SJCRH30 (cell line): ENCODE measurements at places on chromosomes 4 and X.

DNA sequence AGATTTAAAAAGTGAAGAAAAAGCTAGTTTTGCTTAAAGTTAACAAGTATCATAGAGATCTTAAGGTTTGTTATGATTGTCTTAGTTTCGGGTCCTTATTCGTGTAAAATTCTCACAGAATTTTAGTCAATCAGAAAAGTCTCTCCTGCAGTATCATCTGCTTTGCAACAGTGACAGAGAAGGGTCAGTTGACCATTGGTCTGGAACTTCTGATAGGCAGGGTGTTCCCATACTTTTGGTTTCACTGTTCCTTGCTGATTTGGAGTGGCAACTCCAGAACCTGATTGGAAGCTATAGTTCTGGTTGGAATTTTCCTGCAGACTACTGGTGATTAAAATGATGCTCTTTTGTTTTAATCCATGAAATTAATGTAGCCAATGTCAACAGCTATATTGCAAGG lies 1.8 kb downstream of the IL15 start:
- no peak for DNase-seq

GRCh38 chrX:32421266-32421665 lies 790.1 kb downstream of the DMD start:
- DNase-seq = no peak

GRCh38 chr4:158169506-158169905 lies 3.3 kb downstream of the GASK1B start:
- DNase-seq = peak; percentile 17

DNA sequence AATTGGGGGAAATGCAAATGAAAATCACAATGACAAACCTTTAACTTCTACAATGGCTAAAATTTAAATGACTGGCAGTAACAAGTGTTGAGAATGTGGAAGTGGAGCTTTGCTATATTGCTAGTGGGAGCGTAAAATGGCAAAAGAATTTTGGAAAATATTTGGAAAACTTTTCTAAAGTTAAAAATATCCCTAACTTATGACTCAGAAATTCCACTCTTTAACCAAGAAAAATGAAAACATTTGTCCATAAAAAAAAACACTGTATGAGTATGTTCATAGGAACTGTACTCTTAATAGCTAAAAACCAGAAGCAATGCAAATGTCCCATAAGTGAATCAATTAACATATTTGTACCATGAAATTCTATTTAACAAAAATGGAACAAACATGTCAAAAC lies 3.6 kb downstream of the TBCK start:
- DNase-seq = peak; percentile 29

DNA sequence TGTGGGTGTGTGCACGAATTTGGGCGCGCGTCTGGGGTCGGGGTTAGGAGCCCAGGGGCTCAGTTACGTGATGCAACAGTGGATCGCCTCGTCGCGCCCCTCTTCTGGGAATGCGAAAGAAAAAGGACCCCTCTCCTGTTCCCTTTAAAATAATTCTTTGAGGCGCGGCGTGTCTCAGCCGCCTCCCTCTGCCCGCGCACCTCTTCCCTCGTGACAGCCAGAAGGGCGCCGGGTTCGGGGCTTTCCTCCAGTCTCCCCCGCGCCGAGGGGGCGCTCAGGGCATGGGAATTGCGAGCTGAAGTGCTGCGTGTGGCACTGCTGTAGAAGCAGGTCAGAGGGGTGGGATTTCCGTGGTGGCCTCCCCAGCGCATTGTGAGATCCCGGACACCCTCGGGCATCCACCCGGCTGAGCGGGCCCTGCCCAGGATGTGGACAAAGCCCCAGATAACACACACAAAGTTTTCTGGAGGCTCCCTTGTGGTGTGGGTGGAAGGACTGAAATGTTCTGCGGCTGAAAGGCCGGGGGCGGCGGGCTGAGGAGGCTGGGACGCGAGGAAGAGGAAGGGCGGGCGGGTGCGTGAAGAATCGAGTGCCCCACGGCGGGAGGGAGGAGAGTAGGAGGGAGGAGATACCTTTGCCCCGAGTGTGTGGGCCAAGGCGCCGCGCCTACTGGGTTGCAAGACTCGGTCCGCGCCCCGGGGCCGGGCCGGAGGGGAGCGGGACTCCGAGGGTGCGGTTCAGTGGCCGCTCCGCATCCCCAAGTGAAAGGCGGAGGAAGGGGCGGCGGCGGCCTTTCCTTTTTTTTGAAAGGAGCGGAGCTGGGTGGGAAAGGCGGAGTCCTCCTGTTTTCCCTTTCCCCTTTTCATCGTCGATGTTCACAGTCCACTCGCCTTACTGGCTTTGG lies 752 bp downstream of the SEPTIN11 start:
- DNase-seq = peak; percentile 82

- DNase-seq = no peak
These were observed 31.0 kb downstream of the CC2D2A start for GRCh38 chr4:15500701-15501100.

- no peak for DNase-seq
These were observed 412.0 kb upstream of the NR3C2 start for GRCh38 chr4:148854203-148854602.

GRCh38 chr4:81723927-81724587 lies 252.3 kb upstream of the RASGEF1B start:
- peak; percentile 86 for DNase-seq

- DNase-seq = no peak
These were observed 280.1 kb upstream of the PPARGC1A start for GRCh38 chr4:24169956-24170355.

DNA sequence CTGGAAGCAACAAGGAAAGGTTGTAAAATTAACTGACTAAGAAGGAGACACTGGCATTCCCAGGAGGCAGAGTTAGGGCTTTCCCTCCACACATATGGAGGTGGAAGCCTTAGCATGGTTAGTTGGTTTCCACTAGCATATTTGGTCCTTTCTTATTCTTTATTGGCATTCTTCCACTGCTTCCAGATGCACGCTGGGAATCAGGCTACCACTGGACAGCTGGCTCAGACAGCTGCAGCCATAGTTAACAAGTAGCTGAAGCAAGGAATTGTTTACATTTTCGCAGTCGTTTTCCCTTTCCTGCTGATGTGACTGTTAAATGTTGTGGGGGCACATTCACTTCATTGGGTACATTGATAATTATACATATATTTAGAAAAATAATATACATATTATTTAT lies 169.2 kb downstream of the GRIA2 start:
- DNase-seq = peak; percentile 81

- DNase-seq = no peak
These were observed 16.1 kb upstream of the STARD8 start for GRCh38 chrX:68631336-68631735.
